Aorta (tissue), 5 donors: ENCODE measurements at places on chromosomes 3 and 15. TPM values are rescaled to one million over a fixed set of nuclear protein-coding genes. Genes with fewer than 3 reads are reported as not detected.
A peak's percentile ranks its signal among the peaks of the same experiment; 100 is the strongest.

DNA sequence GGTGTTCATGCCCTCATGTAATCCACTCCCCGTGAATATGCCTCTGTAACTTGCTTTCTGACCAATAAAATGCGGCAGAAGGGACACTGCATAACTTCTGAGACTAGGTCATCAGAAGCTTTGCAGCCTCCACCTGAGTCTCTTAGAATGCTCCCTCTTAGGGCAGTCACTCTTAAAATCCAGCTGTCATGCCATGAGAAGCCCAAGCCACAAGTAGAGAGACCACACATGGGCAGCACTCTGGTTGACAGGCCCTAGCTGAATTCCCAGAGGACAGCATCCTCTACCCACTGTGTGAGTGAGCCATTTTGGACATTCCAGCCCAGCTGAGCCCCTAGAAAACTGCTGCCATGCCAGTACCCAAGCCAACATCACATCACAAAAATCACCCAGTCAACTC, 41.4 kb downstream of the SCAPER start:
- no peak for DNase-seq
- no peak overlapping the region for H3K27ac ChIP-seq
- no peaks in the 10 kb centered on the region for H3K36me3 ChIP-seq
- H3K27me3 ChIP-seq, result no peaks in the 10 kb centered on the region
- no peak overlapping the region for H3K4me3 ChIP-seq
- no peaks in the 10 kb centered on the region for H3K4me1 ChIP-seq

DNA sequence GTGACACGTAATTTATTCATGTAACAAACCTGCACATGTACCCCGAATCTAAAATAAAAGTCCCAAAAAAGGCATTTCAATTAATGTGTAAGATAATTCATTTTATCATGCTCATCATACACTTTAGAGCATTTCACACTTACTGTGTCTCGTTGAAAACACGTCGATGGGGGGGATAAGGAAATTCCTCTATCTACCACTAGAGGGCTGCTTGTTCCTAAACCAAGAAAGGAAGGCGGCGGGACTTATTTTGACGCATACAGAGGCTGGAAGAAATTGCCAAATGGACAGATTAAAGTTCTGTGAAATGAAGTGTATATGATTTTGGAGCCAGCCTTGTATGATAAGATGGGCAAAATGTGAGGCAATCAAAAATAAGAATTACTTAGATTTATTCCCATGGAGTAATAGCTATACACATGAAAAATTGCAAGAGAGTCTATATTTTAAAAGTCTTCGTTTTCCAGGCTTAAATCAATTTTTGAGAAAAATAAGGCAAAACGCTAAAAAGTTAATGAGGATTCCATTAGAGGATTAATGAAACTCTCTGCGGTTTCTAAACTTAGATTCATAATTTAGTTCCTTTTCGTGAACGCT, 346.8 kb downstream of the CNTN3 start:
- H3K27me3 ChIP-seq, result no peaks in the 10 kb centered on the region
- no peak for DNase-seq
- H3K4me1 ChIP-seq, result no peaks in the 10 kb centered on the region
- H3K36me3 ChIP-seq, result no peaks in the 10 kb centered on the region

- peaks cover 3% of the 10 kb centered on the region for H3K4me1 ChIP-seq
- peak overlapping the region; percentile 41 for H3K4me3 ChIP-seq
- H3K36me3 ChIP-seq, result no peaks in the 10 kb centered on the region
- DNase-seq, result peak; percentile 80
Observed at GRCh38 chr3:187740421-187741399, 4.6 kb downstream of the BCL6 start.

MKRN3 gene
- not detected for total RNA-seq

CCR9 gene
- not detected for total RNA-seq

DNA sequence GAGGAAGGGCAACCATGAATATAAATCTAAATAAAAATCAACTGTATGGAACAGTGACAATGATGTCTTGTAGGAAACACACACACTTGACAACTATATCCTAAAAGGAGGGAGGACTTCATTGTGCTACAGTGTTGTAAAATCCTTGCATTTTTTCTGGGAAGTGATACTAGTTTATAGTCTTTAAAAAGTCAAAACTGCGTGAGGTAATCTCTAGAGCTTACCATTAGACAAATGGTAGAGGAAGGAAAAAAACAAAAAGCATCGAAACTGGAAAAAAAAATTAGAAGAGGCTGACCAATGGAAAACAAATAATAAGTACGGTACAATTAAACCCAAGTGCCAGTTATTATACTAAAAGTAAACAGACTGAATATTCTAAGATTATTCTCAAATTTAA, 38.7 kb downstream of the CHSY1 start:
- no peaks in the 10 kb centered on the region for H3K36me3 ChIP-seq
- H3K27ac ChIP-seq, result no peak overlapping the region
- no peak for DNase-seq
- H3K4me3 ChIP-seq, result no peak overlapping the region
- H3K27me3 ChIP-seq, result no peaks in the 10 kb centered on the region

DNA sequence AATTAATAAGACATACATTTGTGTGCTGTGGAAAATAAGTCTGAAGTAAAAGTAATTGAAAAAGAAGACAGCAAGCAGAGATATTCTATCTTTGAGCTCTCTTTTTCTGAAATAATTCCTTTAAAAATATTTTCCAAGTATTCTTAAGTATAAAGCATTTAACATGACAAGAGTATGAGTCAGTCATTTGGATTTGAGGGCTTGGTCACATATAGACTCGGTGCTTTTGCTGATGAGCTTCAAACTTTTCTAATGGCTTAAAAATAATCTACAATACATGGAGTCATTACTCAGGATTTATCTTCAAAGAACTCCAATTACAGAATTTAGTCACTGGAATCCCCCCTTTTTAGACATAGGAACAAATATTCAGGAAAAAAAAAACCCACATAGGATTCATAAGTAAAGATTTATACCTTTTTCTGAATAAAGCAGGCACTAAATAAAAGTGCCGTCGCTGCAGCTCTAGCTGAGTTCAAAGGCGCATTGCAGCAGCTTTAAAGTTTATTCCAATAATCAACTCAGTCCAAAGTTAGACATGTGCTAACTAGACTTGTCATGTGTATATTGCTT, 147.5 kb downstream of the CTNNB1 start:
- DNase-seq, result no peak
- H3K4me3 ChIP-seq, result no peak overlapping the region
- H3K27me3 ChIP-seq, result no peaks in the 10 kb centered on the region
- H3K27ac ChIP-seq, result no peak overlapping the region
- H3K4me1 ChIP-seq, result no peaks in the 10 kb centered on the region
- H3K36me3 ChIP-seq, result no peaks in the 10 kb centered on the region

ITIH4 gene
- 55.4 TPM for total RNA-seq

IQCH gene
- total RNA-seq, result 3.4 TPM

ATP8B4 gene
- total RNA-seq, result 43.9 TPM

DNA sequence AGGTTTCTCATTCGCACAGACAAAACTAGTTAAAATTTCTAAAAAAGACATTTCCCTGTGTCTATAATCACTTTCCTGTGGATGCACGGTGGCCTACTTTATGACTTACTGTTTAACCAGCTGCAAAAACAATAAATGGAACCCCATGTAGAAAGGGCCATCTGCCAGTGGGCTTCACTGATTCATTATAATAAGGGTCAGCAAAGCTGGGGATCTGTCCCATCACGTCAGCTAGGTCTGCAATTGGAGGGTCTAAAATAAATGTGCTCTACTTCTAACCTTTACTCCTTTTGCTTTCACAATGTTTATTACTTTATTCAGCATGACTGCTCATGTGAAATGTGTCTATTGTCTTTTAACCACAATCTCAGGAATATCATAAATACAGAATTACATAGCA, 43.1 kb upstream of the NMD3 start:
- peaks cover 3% of the 10 kb centered on the region for H3K4me1 ChIP-seq
- H3K27me3 ChIP-seq, result no peaks in the 10 kb centered on the region
- no peaks in the 10 kb centered on the region for H3K36me3 ChIP-seq

FOXB1 gene
- not detected for total RNA-seq
